ENCODE measurements at places on chromosomes 3 and 15. TPM values are rescaled to one million over a fixed set of nuclear protein-coding genes. Genes with fewer than 3 reads are reported as not detected.

Gene MBD4
- total RNA-seq = 48.0 TPM

DNA sequence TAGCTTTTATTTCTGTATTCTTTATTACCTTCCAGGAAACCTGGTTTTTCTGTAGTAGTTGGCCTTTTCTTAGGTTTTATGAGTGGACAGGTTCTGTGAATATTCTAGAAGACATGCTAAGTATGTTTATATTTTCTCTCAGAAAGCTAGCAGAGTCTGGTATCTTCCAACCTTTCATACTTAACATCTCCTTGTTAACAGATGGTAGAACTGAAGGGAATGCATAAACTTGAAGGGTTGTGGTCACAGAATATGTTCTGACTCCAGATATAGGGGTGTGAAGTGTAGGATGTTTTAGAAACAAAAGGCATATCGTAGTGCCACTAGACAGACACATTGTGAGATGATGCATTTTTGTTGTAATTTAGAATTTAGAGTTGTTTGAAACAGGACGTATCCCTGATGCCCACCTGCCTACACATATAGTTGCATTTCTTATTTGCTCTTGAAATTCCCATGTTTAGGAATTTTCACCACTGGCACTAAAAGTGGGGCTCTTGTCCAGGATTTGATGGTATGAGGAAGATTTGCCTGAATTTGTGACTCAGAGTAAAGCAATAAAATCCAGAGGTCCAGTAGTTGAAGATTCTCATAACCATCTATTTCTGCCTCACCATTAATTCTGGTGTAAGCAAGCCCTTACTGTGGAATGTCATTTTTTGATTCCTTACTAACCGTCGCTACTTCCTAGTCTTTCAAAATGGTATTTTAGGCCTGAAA lies 274.5 kb downstream of the FEZF2 start:
- DNase-seq = no peak

DNA sequence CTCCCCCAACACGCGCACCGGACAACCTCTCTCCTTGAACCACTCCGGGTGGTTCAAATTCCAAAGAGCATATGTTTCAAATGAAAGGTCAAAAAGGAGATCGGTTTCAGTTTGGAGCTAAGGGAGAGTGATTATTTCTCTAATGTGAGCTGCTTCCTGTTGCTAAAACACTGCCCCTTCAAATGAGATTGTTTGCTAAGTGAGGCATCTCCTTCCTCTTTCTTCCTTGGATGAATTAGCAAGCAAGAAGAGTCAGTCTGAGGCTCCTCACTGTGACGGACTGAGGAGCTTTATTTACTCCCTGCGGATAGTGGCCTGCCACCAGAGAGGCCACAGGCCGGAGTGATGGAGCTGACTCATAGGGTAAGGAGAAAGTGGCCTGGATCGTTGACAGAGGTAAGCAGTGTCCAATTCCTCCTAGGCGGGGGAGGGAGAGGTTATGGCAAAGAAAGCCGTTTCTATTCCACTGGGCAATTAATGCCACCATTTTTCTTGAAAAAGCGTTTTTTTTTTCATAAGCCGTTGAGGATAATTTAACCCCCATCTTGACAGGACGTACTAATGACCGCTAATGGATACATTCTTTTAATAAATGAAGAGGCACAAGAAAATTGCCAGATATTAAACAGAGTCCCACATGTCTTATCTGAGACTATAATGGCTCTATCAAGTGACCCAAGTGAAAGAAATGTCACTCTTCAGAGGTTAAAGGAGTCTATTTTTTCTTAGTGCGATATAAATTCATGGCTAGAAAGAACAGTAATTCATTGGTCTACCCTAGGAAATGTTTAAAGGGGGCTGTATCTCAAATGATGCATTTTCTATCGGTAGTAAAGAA lies 167.0 kb upstream of the ANKRD28 start:
- no peak for DNase-seq

- no peak for DNase-seq
Measured at GRCh38 chr3:5217824-5218595, 30.5 kb downstream of the EDEM1 start.

Gene ZBBX
- not detected for total RNA-seq

- no peak for DNase-seq
Measured at GRCh38 chr15:40247406-40247971, 8.6 kb downstream of the PAK6 start.

GRCh38 chr3:52873433-52874159 lies 23.8 kb downstream of the STIMATE start:
- no peak for DNase-seq

Gene TPRA1
- 52.1 TPM for total RNA-seq

DNA sequence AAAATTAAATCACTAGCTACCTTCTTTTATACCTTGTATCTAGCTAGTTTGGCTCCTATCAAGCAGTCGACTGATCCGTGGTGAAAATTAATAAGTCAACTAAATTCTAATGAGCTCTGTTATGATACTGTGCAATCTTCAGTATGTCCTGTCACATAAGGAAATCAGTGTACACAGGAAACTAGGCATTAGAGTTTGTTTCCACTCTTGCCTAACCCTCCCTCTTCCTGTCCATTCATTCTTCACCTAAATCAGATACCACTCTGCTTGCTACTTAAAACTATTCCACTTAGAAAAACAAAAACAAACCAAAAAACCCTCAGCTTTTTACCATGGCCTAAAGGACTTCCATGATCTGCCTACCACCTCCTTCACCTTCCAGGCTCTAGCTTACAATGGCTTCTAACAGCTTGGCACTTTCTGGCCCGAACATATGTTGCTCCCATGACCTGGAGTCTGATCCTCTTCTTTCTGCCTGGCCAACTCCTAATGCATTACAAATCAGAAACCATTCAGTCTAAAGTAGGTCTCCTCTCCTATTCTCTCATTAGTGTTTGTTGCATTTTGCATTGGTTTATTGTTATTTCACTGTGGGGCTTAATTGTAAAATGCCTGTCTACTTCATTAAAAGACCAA lies 7.9 kb downstream of the RFC4 start:
- no peak for DNase-seq

Gene CCNB2
- total RNA-seq = 28.2 TPM

DNA sequence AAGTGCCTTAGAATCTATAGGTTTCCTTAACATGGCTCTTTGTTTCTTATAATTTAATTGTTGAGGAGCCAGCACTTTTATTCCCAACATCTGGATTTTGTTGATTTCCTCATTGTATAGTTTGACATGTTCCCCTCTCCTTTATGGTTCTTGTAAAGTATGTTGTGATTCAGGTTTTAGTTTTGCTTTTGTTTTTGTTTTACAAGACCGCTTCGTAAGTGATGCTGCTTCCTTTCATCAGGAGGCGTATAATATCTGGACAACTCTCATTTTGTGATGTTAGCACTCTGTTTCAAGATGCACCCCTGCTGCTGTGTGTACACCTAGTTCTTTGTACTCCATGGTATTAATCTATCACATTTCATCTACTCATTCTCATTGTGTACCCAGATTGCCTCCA lies 48.7 kb downstream of the SLC49A4 start:
- DNase-seq = no peak

Gene ARPP21
- not detected for total RNA-seq

Gene TSPAN3
- total RNA-seq = 59.3 TPM

Gene MELTF
- 2.2 TPM for total RNA-seq

Gene C2CD4B
- total RNA-seq = not detected

- no peak for DNase-seq
Measured at GRCh38 chr3:134197681-134198261, 52.9 kb downstream of the RYK start.

Gene SLCO2A1
- not detected for total RNA-seq

DNA sequence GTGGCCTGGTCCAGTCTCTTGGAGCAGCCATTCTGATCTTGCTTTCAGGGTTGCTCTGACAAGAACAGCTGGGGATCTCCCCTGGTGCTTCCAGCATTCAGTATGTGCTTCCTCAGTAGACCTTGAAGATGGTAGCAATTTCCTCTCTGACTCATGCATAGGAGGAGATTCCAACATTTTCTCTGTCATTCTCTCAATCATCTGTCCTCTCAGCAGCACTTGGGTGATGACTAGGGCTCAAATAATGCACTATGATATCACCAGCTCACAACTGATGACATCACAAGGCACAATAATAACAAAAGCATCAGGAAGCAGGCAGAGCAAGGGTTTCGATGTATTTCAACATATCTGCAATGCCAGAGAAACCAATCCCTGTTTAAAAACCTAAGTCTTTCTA lies 52.7 kb downstream of the NFKBIZ start:
- no peak for DNase-seq

GRCh38 chr3:13424865-13425617 lies 4.9 kb upstream of the NUP210 start:
- no peak for DNase-seq

Gene ZNF80
- total RNA-seq = 2.3 TPM

Gene GCNT3
- not detected for total RNA-seq

All from CD8-positive, alpha-beta memory T cell (primary cell).